ENCODE measurements at places on chromosomes 5 and 9.
A peak's percentile ranks its signal among the peaks of the same experiment; 100 is the strongest.

DNA sequence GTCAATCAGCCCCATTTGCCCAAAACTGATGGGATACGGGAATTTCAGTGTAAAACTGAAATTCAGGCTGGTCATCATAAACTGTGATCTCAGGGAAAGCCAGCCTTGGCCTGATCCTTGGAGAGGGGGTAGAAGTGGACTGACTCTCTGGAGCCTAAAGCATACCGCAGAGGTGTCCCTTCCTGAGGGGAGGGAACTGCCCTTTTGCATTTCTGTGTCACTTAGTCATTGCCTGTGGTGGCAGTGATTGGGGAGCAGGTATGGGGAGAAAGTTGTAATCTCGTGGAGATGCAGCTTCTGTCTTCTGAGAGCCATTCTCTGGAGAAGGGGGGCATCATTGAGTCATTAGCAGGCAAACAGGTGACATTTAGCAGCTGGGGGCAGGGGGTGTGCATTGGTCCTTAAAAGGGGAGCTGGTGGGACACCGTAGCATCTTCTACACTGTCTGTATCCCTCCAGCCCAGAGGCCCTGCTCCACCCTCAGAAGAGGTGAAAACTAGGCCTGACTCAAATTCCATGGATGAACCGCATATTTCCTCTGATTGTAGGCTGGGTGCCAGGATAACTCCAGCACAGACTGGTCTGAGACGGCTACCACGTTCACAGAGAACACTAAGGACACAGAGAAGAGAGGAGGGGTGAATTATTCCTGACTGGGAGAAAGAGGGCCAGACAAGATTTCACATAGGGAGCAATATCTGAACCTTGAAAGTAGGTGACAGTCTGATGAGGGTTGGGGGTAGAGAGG is 143.3 kb downstream of the SEC61B start:
- no peak for DNase-seq

DNA sequence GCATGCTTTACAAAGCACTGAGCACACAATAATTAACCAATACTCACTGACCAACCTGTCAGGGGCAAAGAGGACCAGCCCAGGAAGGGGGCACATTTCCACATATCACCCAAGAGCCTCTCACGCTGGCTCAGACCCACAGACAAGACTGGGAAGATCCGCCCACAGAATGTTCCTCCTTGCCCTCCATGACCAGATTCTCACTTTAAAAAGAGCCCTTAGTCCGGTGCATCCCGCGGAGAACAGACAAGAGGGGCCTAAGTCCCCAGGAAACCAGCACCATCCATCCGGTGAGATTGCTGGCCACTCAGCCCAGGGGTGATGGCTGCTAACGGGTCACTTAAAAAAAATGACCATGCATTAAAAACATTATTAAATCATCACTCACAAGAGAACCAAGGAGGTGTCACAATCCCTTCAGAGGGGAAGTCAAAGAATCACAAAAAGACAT is 32.9 kb downstream of the SEMA4D start:
- DNase-seq: peak; percentile 45

DNA sequence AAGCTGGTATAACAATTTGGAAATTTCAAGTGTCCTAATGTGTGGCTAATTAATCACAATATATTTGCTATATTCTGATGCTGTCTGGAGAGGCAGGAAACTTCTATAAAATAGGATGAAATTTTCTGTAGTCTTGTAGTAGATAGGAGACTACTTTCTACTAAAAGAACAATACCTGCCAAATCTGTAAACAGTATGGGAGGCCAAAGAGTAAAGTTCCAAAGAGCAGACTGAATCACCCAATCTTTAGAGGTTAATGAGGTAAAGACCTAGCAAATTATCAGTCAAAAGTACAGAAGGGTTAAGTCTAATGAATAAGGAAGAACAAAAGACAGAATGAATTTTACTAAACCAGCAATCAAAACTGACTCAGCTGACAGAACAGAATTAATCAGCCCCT is 52.4 kb upstream of the RGS7BP start:
- DNase-seq: no peak

DNA sequence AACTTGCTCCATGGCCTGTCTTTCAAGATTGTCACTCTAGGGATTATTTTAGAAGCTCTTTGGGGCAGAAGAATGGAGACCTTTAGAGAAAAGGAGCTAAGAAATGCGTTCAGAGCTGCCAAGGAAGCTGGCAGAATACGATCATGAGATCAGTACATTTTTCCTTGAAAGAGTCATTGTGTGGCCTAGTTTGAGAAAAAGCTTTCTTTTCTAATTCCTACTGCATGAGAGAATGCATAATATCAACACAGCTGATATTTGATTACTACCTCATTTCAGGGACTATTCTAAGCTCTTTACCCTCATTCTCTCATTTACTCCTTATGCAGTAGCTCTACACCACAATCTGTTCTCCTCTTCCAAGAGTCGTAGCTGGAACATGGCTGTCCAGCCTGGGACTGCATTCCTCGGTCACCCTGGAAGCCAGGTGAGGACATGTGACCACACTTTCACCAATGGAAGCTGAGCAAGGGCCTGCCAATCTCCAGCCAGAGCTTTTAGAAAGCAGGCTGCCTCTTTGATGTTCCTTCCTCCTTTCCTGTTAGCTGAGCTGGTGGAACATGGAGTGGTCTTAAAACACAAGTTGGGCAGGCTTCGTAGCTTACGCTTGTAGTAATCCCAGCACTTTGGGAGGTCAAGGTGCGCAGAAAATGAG is 99.3 kb upstream of the LHFPL2 start:
- DNase-seq: no peak

DNA sequence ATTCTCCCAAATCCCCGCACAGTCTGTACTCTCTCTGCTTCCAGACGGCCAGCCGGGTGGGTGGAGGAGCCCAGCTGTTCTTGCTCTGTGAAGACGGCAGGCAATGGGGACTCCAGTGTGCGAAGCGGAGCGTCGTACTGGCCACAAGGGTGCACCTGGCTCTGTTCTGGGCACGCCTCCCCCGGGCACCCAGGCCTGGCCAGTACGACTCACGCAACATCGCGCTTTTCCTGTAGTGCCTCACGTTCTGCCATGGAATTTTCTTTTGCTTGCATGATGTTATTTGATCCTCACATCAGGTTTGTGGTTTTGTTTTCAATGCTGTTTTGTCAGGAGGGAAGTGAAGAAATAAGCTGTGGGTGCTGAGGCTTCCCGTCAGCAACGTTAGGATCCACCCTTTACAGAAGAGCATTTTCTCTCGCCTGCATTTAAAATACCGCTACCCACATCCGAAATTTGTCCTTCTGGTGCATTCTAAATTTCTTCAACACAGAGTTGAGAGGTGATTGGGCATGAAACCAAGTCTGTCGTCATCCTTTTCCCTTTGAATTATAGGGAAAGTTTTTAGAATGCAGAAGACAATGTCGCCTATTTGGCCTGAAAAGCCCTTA is 311.7 kb downstream of the TRIM36 start:
- peak; percentile 45 for DNase-seq

GRCh38 chr5:43033841-43034590 is 6.1 kb downstream of the ANXA2R start:
- no peak for DNase-seq

- DNase-seq: no peak
Measured at GRCh38 chr5:61098251-61098995, 63.8 kb downstream of the SMIM15 start.

- DNase-seq: no peak
Measured at GRCh38 chr9:95954940-95955339, 79.4 kb downstream of the ERCC6L2 start.

DNA sequence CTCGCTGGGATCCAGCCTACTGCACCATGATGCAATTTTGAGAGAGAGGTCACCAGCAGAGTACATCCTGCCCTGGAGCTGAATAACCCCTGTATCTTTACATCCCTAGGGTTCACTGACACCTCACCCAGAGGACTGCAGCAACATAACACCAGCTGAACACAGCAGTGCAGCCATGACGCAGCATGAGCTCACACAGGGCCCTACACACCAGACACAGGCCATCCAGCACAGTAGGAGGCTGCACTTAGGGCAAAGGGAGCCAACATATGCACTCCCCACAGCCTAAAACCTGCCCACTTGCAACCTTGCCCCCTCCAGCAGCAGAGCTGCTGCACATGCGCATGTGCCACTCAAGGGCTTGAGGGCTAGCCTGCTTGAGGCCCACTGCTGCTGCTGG is 157.3 kb upstream of the SMARCA2 start:
- DNase-seq: no peak

DNA sequence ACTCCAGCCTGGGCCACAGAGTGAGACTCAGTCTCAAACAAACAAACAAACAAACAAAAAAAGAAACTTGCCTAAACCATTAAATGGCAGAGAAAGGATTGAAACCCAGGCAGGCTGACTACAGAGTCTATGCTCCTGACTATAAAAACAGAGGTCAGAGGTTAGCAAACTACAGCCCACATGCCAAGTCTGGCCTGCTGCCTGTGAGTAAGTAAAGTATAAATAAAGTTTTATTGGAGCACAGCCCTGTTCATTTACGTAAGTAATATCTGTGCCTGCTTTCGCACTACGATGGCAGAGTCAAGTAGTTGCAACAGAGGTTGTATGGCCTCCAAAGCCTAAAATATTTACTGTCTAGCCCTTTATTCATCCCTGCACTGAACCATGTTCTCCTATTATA is 11.6 kb downstream of the POLR1E start:
- DNase-seq: no peak

DNA sequence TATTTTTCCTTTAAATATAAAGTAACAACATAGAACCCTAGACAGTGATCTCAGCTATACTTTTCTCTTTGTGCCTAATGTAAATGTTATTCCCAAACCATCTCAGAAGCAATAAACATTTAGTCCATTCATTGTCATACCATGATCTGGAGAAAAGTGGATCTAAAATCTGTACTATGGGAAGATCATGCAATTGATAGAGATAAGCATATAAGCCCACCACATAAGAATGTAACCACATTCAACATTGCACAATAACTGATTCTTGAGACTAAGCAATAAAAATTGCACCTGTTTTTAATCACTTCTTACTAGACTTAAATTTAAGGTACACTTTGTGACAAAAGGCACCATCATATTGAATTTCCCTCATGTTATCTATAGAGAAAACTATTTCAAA is 1403.0 kb upstream of the C9orf72 start:
- no peak for DNase-seq

- DNase-seq: no peak
Measured at GRCh38 chr5:125717209-125717608, 706.0 kb upstream of the GRAMD2B start.

DNA sequence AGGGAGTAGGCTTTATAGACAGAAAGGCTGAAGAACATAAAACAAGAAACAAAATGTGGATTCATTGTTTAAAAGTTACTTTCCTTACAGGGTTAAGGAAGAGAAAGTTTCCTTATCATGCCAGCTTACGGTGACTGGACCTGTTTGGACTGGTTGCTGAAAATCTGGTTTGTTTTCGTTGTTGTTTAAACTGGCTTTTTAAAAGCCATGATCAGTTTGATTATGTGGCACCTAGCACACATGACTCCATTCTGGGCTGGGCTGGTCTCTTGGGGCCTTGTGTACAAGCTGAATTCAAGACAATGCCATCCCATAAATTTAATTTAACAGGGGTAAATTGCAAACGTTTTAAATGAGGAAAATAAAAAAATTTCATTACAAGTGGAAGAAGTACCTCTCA is 18.4 kb upstream of the ZNF474 start:
- DNase-seq: no peak

- DNase-seq: no peak
Measured at GRCh38 chr9:25003686-25004085, 458.0 kb upstream of the IZUMO3 start.

- no peak for DNase-seq
Measured at GRCh38 chr5:12691330-12691729, 787.1 kb upstream of the CTNND2 start.

GRCh38 chr9:82763656-82764055 is 299.3 kb downstream of the RASEF start:
- DNase-seq: no peak

GRCh38 chr9:92206488-92206887 is 87.0 kb downstream of the IARS1 start:
- DNase-seq: peak; percentile 39

DNA sequence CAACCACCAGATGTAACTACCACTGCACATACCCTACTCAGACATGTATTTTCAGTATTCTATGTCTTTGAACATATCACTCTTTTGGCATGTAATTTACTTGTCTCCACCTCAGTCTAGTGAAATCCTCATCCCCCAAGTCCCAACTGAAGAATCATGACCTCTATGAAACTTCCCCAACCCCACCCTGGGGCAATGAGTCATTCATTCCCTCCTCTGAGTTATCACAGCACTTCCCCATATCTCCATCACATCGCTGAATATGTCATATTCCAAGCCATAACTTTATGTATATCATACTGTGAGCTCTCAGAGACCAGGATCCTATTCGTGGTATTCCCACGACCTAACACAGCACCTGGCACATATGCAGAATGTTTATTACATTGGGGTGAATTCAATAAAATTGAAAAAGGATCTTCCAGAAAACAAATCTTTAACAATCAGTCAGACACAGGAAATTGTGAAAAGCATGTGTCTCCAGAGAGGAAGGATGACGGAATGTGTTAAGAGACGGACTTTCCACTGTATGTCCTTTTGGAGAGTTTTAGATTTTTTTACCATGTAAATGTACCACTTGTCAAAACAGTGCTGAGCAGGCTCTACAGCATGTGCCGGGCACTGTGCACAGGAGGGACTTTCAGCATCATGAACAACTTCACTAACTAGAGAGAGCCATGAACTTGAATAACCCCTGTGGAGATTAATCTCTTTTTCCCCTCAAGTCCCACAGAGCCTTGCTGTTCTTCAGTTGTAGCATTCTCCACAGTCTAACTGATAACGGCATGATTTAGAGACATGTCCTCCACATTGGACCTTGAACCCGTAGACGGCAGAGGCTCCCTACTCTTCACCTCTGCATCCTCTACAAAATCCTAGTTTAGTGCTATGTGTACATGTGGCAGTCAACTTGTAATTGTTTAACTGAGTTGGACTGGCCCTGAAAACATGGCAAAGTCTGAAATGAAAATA is 213.5 kb downstream of the GLIS3 start:
- peak; percentile 69 for DNase-seq

DNA sequence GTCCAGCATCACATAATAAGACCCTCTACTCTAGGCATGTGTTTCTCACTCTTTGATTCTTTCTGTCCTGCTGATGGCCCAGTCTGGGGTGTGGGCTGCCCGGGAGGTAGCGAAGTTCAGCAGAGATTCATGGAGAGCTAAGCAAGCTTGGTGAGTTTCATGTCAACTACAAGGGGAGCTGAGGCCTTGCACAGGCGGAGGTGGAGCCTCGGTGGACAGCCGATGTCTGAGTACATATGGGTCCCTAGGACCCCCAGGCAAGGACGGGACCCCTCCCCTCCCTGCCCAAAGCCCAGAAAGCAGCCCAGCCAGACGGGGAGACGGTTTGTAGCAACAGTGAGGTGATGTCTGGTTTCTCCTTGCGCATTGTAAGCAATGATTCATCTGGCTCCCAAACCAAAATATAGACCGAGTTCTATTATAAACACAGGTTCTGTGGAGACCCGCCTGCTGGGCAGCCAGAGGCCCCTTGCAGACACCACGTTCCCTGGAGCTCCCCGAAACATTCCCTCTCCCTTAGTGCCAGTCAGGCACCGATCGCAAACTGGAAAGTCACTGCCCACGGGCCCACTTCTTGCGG is 45.5 kb downstream of the COL27A1 start:
- DNase-seq: no peak

GRCh38 chr5:140015706-140016105 is 27.4 kb downstream of the NRG2 start:
- DNase-seq: no peak

GRCh38 chr5:122730037-122730436 is 44.8 kb upstream of the SNX2 start:
- no peak for DNase-seq

- no peak for DNase-seq
Measured at GRCh38 chr9:6188466-6188865, 27.1 kb upstream of the IL33 start.

Measured in suppressor macrophage (primary cell).